RPMI7951 (cell line): ENCODE measurements at places on chromosomes 4 and X.

- DNase-seq, result peak; percentile 65
These were observed 56.3 kb upstream of the LCORL start for GRCh38 chr4:18077808-18078207.

GRCh38 chr4:129352480-129352879 is 256.5 kb downstream of the C4orf33 start:
- no peak for DNase-seq

GRCh38 chrX:150849996-150850720 is 48.3 kb downstream of the CD99L2 start:
- DNase-seq, result no peak

DNA sequence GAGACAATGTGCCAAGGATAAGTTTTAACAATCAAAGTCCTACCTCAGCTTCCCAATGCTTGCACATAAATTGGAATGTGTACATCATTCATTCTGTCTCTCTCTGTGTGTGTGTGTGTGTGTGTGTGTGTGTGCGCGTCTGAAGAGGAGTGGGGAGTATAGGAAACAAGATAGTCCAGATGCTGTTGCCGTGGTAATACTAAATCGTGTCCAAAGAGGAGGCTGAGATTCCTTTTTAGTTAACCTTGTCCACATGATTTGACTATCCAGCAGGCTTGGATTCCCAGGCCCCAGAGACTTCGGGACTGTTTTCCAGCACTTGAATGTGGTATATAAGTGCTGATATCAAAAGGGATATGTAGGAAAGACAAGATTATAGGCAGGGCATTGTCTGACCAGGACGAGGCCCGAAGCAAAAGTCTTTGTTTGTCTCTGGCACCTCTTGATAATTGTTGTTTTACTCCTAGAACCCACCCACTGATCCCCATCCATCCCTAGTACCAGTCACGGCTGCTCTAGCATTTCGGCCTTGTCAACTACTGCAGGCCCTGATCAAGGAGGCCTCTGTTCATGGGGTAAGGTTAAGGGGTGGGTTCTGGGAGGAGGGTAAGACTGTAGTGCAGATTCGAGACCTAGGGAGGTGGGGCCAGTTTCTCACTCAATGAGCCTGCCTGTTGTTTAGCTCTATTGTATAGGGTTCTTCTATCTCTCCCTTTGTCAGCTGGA is 3.9 kb downstream of the PLP1 start:
- DNase-seq, result no peak

DNA sequence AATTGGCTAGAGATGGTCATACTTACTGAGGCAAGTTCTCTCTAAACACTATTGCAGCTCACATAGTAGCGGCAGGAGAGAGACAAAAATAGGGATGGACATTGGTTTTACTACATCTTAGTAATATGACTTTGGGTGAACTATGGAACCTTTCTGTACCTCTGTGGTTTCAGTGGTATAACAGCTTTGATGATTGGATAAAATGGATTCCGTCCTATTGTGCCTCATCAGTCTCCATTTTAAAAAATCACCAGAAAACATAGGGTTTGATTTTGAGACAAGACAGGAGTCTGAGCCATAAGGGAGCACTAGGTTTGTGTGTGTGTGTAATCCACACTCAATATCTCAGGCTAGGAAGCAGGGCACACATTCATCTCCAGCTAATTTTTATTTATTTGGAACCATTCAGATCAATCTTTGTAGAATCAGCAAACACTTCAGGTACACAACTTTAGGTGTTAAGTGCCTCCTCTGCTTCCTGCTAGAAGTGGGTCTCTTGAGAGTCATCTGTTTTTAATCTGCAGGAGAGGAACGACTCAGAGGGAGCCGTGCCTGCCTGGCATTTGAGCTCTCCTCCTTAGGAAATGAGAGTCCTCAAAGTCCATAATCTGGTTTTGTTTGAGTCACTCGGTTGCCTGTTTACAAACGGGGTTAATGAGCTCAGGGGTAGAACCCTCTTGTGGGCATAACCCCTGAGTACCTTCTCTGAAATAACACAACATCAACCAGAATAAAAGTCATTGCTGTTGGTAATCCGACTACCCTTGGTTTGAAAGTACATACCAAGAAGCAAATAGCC is 238.5 kb upstream of the BOD1L1 start:
- peak; percentile 68 for DNase-seq

DNA sequence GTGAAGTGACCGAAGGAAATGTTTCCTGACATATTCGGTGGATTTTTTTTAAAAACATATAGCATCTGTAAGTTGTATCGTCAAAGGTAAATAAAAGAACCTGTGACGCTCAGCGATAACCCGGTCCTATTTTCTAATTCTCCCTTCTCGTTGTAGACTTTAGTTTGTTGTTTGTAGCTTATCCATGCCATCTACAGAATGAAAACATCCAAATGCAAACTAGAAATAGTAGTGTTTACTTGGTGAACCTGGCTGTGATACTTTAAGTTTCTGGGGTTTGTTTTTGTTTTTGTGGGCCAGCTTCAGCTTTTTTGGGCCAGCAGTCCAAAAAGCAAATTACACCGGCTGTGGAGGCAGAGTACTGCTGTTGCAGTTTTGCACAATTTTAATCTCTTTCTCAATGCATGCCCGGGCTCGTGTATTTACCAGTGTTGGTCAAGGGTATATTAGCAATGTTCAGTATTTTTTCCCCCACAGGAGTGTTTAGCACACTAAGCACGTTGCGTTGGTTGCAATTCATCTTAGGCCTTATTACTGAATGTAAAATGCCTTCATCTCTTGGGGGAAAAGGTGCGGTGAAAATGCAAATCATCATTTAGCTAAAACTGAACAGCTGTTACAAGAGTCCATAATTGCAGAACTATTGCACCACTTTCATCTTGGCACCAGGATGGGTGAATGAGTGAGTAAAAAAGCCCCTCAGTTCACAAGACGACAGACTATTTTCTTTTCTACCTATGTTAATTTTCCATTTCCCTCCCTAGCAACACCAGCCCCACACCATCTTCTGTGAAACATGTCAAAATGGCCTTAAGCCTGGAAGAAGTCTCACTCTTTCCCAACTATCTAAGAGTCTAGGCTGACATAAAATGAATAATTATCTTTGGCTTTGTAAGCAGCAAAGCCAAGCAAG is 1.7 kb upstream of the CNOT6L start:
- no peak for DNase-seq

DNA sequence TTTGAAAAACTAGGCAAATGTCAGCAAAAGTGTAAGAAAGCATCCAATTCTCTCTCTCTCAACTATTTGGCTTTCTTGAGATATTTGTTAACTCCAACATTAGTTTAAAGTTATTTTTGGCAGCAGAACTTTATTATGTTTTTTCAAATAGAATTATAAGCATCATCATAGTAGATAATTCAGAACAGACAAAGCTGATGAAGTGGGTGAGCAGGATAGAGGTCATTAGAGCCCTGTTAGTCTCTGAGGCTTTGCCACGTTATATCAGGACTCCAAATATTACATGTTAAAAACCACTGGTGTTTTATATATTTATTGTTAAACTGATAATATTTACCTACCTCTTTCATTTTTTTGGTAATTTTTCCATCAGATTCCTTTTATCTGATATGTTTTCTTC is 903.0 kb downstream of the FSTL5 start:
- DNase-seq, result no peak

GRCh38 chrX:48569958-48570357 is 4.3 kb upstream of the RBM3 start:
- peak; percentile 57 for DNase-seq

- no peak for DNase-seq
These were observed 60.9 kb downstream of the BMP15 start for GRCh38 chrX:50971395-50971794.

DNA sequence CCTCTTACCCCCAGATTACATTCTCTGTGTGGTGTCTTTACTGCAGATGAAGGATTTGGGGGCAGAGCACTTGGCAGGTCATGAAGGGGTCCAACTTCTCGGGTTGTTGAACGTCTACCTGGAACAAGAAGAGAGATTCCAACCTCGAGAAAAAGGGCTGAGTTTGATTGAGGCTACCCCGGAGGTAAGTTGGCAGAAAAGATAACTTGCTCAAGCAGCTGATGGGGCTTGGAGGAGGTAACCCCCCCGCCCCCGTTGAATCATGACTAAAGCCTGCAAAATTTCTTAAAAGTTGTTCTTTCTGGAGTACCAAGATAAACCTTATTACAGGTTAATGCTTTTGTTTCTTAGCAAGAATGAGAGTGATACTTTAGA is 1.5 kb downstream of the CCNG2 start:
- DNase-seq, result no peak

- peak; percentile 5 for DNase-seq
These were observed 184.2 kb downstream of the DHRSX start for GRCh38 chrX:2316534-2316933.

- no peak for DNase-seq
These were observed 10.3 kb downstream of the EGFL6 start for GRCh38 chrX:13579661-13580060.

- DNase-seq, result no peak
These were observed 47.9 kb downstream of the ARHGAP24 start for GRCh38 chr4:85522836-85523235.
